ENCODE measurements at places on chromosomes 12 and 14. TPM values are rescaled to one million over a fixed set of nuclear protein-coding genes. Genes with fewer than 3 reads are reported as not detected.

The ITPR2 gene
- 35.1 TPM for total RNA-seq

The TMPRSS12 gene
- not detected for total RNA-seq

The GARIN6 gene
- not detected for total RNA-seq

The CMA1 gene
- 0.64 TPM for total RNA-seq

The SMOC1 gene
- total RNA-seq: 0.12 TPM

The RNASE1 gene
- total RNA-seq: 8.6 TPM

The CMKLR1 gene
- 0.56 TPM for total RNA-seq

The NEUROD4 gene
- total RNA-seq: not detected

The CCDC177 gene
- not detected for total RNA-seq

The GLI1 gene
- 0.72 TPM for total RNA-seq

The ESPL1 gene
- total RNA-seq: 33.8 TPM

The RND1 gene
- total RNA-seq: 2.6 TPM

The AGAP2 gene
- total RNA-seq: 0.64 TPM

The FAM186B gene
- 0.36 TPM for total RNA-seq

The SART3 gene
- total RNA-seq: 25.7 TPM

The EIF2S3B gene
- total RNA-seq: 1.4 TPM

The CEBPE gene
- total RNA-seq: not detected

The KERA gene
- not detected for total RNA-seq

The C1S gene
- 36.5 TPM for total RNA-seq

The RPL6 gene
- 1,486 TPM for total RNA-seq

The LALBA gene
- total RNA-seq: not detected

The IL22 gene
- total RNA-seq: 0.44 TPM

The IL26 gene
- not detected for total RNA-seq

The TMTC1 gene
- 5.3 TPM for total RNA-seq
